ENCODE measurements at places on chromosomes 13 and 19.

DNA sequence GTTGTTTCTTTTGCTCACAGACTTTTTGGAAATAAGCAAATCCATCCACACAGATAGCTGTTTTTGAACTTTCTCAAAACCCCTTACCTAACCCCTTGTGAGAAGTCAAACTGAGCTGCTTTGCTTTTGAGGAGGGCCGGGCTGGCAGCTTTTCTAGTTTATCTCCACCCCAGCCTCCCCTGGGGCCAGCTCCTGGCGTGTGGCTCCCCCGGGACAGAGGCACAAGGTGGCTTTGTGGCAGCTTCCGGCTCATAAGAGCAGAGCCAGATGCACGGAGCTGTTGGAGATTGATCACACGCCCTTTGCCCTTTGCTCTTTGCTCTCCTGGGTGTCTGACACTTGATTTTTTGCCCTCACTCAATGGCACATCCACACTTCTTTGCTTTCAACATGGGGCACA lies 24.9 kb upstream of the RNF113B start:
- DNase-seq = no peak

DNA sequence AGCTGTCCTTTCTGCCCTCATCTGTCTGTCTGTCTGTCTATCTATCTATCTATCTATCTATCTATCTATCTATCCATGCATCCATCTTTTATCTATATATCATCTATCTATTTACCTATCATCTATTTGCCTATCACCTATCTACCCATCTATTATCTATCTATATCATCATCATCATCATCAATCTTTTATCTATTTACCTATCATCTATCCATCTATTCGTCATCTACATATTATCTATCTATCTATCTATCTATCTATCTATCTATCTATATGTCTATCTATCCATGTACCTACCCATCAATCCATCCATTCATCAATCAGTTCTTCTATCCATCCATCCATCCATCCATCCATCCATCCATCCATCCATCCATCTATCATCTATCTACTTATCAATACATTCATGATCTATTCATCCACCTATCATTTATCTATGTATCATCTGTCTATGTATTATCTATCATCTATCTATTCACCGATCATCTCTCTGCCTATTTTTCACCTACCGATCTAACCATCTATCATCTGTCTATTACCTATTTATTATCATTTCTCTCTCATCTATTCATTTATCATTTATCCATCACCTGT lies 49.2 kb upstream of the ADGRE1 start:
- no peak for DNase-seq

DNA sequence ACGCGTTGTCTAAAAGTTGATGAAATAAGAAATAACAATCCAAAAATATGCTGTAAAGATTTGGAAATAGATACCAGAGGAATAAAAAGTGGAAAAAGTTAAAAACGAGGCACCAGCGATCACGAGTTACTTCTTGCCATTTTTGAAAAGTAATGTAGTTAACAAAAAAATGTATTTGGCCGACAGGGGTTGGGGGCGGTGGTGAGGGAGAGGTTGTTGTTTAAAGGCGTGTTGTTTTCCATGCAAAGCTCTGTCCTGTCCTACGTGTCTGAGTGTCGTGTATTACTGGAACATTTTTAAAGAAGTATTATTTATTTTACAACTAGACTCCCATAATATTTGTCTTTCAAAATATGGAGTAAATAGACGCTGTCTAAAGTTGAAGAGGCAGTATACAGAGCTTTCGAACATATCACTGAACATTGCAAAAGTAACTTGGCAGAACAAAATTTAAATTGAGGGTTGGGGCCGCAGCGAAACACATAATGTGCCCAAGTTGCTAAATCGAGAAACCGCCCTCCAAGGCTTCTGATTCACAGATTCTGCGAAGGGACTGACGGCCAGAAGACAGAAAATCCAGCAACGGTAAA lies 823 bp downstream of the FBXO17 start:
- no peak for DNase-seq

- DNase-seq = no peak
These were observed 36.8 kb downstream of the PPP2R1A start for GRCh38 chr19:52226652-52227051.

- DNase-seq = no peak
These were observed 41.8 kb upstream of the ZNF429 start for GRCh38 chr19:21463449-21464105.

- no peak for DNase-seq
These were observed 857 bp upstream of the MAP2K7 start for GRCh38 chr19:7902796-7903243.

All from lung microvascular endothelial cell (primary cell).